ENCODE measurements at places on chromosomes 6 and 20.

DNA sequence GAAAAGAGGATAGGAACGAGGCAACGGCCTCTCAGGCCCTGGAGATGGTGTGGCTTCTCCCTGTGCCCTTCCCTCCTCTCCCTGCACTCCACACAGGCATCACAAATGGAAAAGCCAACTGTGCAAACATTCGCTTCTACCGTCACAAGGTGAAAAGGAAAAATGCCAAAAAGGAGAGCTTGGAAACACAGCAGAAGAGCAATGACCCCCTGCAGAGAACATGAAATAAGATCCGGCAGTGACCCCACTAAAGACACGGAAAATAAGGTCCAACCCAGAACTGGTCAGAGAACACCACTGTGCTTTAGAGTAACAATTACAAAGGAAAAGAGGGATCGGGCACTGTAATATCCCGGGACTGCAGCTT is 63.0 kb downstream of the SLC22A23 start:
- DNase-seq: peak; percentile 92

DNA sequence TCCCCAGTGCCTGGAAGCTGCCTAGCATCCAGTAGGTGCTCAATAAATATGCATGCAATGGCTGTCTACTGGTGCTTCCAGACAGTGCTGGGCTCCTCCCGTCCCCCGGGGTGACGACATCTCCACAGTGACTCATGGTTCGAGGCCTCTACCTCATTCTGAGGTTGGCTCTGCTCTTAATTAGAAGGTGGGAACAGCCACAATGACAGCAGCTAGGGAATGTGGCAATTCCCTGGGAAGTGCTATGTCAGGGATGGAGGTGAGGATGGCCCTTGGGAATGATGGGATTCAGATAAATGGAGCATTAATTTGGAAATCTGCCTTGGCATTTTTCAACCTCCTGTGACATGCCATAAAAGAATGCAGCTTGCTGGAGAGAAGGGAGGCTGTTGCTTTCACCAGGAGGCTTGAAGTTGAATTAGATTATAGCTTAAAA is 43.5 kb upstream of the NFATC2 start:
- no peak for DNase-seq

DNA sequence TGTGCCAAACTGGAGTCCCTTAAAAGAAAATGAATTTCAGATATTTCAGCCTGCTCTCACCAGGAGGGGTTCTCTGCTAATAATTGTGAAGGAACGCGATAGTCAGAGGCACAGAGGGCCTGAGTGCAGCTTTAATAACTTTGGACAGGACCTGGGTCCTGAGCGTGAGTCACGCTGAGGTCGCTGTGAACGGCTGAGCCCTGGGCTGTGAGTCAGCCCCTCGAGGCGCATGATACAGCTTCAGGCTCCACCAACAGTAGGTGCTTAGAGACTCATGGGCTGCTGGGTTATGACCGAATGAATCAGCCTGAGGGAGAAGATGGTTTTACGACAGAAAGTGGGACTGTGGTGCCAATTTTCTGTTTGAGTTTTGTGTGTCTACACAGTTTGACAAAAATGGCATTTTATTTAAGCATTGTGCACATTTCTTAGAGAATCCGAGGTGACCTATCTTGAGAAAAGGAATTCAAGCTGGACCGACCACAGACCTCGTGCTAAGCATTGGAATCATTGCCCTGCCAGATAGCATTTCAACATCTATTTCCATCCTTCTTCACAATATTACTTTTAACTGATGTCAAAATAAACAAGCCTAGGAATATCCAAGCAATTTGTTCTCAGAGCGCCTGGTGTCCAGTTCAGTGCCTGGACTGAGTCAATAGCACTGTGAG is 183.0 kb downstream of the THBS2 start:
- DNase-seq: no peak

- no peak for DNase-seq
These were observed 24.1 kb downstream of the BFSP1 start for GRCh38 chr20:17507032-17507431.

GRCh38 chr6:26382121-26382520 is 787 bp upstream of the BTN2A2 start:
- DNase-seq: no peak

DNA sequence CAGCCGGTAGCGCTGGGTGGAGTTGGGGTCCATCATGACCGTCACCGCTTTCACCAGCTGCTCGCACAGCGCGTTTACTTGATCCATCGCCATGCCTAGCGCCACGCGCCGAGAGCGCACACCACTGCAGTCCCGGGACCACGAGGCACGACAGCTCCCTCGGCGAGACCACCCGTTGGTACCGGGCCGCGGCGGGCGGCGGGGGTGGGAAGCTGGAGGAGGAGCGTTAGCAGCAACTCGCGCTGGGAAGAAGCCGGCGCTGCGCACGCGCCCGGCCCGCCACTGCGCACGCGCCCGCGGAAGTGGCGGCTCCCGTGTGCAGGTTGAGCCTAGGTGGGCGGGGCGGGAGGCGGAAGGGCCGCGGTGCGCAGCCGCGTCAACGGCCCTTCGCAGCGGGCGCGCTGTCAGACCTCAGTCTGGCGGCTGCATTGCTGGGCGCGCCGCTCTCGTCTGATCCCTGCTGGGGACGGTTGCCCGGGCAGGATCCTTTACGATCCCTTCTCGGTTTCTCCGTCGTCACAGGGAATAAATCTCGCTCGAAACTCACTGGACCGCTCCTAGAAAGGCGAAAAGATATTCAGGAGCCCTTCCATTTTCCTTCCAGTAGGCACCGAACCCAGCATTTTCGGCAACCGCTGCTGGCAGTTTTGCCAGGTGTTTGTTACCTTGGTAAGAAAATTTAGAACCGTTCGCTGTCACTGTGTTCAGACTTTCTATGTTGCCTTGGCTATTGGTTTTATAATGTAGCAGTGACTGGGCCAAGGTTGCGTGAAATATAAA is at the start of the genes POLH and XPO5:
Gene POLH, plus strand, starts transcription at position 414 of the 780 bp plus-strand sequence. CDS start 6,135 bp downstream, outside the sequence.
Gene XPO5, minus strand, starts transcription at position 267 of the 780 bp plus-strand sequence. Its CDS starts 174 bp downstream, at position 93.
- peak; percentile 97 for DNase-seq

- no peak for DNase-seq
These were observed 123.9 kb downstream of the MAFB start for GRCh38 chr20:40565001-40565681.

DNA sequence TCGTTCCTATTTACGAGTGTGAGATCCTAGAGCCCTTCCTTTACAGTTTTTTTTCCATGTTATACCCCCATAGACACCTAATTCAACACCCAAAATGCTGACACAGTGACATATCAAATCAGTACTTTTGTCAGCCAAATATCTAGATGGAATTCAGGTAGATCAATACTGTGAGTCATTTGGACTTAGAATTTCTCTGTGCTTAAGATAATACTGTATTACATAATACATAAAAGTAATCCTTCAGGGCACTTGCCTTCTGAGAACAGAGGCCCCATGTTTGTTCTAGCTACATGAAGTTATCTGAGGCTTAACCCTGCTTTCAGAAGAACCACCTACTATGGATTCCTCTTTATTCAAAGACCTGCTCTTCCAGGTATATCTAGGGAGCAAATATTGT is 623.1 kb downstream of the PHF3 start:
- DNase-seq: no peak

- no peak for DNase-seq
These were observed 120.9 kb downstream of the TIAM2 start for GRCh38 chr6:155115893-155116570.

DNA sequence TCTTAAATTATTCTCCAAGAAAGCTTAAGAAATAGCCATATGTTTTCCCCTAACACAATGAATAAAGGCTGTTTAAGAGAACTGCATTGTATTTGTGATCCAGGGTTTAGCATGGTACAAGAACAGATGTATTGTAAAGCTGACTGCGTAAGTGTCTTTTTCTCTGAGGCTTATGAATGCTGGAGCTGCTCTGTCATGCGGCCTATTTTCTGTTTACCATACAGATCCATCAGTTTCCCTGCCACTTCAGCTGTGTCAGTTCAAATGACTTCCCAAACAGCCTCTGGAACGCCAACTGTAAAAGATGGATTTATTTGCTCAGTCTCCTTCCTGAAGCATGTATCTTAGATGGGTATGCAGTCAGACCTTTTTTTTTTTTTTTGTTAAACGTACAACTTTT is 419.3 kb upstream of the HS3ST5 start:
- DNase-seq: no peak

GRCh38 chr6:121711472-121711871 is 276.0 kb downstream of the GJA1 start:
- DNase-seq: no peak

- DNase-seq: no peak
These were observed 41.6 kb upstream of the ZNF217 start for GRCh38 chr20:53635221-53635620.

DNA sequence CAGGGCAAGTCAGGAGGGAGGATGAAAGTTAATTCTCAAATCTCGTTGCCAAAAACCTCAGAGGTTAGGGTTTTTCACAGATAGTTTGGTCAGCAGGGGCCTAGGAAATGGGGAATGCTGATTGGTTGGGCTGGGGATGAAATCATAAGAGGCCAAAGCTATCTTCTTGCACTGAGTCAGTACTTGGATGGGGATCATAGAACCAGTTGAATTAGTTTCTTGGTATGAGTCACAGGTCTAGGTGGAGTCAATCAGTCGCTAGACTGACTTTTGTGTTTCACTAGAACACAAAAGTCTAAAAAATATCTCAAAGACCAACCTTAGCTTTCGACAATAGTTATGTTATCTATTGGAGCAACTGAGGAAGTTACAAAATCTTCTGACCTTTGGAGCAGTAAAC is 368.5 kb downstream of the TBC1D32 start:
- no peak for DNase-seq

GRCh38 chr6:69913361-69913760 is 47.0 kb downstream of the COL19A1 start:
- no peak for DNase-seq

DNA sequence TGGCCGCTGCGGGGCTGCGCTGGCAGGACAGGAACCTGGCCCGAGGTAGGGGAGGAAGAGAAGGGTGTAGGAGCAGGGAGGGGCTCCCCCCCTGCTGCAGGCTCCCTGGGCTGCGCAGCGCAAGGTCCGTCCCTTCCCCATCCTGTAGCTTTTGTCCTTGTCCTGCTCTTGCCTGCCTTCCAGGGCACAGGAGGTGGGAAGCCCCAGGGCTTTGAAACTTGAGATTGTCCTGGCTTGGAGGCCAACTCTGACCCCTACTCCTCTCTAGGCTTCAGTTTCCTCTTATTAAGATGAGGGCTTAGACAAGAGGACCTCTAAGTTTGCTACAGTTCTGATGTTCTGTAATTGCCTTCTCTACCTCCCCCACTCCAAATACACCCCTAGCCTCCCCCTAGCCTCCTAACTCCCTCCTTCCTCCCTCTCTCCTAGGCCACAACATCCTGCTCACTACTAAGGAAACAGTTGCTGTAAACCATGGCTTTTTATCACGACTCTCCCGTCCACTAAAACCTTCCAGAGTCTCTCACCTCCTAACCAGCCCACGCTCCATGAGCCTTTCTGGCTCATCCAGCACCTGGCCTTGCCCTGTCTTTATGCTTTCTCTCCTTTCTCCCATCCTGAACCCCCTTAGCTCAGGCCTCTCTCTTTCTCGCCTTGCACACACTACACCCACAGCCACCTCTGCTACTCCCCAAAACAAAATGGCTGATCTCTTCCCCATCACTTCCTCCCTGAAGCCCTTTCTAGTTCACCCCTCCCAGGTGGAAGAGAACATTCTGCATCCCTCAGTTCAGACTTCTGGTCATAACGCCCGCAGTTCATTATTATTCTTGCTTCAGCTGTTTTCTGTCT is 10.2 kb downstream of the UNC5CL start:
- DNase-seq: peak; percentile 90

GRCh38 chr20:7695635-7696034 is 244.6 kb downstream of the HAO1 start:
- no peak for DNase-seq

DNA sequence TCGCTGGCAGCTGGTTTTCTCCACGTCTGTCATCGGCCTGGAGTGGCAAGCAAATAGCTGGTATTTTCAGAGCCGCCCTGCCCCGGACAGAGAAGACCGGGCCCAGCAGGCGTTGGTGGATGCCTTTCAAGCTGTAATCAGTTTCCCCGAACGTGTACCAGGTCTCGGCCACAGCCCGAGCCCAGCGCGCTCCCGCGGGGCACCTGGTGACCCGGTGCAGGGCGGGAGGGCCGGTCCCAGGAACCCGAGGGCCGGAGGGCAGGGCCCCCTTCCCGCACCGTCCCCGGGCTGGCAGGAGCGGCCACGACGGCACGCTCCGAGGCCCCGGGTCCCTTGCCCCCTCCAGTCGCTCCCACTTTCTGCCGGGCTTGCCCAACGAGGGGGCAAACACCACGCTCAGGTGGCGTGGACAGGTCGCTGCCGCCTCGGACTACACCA is 348 bp upstream of the PYGB start:
- peak; percentile 68 for DNase-seq

DNA sequence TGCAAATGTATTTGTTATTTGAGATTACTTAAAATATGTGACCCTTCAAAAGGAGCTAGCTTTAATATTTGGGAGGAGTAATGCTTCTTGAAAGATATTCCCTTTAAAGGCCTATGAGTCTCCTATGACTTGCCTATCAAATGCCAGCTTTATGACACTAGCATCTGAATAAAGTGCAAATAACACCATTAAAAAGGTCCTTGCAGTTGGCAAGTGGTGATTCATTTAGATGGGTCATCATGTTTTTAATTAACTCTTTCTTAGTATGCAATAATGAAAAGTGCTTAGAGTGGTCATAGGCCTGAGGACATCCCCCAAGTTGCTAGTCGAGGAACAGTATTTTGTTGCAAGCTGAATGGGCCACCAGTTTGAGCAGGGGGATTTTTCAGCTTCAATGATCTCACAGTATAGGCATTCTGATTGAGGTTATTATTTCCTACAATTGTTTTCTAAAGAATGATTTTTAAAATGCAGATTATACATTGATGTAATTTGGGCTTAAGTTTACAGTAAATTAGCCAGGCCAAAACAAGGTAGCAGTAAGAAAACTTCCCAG is 3.7 kb upstream of the CD2AP start:
- no peak for DNase-seq

DNA sequence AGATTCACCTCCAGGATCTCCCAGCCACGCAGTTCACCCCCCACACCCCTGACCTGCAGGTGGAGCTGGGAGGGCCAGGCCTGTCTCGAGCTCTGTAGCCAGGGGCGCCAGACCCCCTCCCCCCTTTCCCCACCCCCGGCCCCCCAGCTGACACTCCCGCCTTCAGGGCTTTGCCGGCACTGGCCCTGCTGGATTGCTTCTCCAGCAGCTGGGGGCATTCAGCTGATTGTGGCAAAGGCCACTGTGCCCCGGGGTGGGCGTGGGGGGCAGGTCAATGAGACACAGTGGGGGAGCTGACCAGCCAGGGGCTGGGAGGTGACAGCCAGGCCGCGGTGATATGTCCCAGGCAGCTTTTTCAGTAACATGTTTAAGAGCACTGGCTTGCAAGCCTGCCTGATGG is 22.2 kb downstream of the ZBP1 start:
- DNase-seq: no peak

GRCh38 chr6:169092375-169092774 is 161.3 kb downstream of the THBS2 start:
- DNase-seq: no peak
